Kasumi-1 (cell line): ENCODE measurements at places on chromosomes 1 and 21.

DNA sequence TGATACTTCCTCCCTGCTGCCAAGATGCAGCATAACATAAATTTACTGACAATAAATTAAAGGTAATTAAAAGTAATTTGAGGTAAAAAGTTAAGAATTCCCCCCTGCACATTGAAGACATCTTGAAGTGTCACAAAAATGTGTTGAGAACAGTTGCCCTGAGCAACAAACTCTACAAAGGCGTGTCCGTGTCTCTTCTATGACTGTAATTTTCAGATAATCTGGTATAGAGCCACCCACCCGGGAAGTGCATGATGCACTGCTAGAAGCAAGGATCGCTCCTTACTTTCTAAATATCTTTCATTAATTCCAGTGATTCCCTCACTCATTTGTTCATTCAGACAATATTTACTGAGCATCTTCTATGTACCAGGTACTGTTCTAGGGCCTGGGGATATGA lies 11.0 kb upstream of the CASQ1 start:
- no peak for DNase-seq

DNA sequence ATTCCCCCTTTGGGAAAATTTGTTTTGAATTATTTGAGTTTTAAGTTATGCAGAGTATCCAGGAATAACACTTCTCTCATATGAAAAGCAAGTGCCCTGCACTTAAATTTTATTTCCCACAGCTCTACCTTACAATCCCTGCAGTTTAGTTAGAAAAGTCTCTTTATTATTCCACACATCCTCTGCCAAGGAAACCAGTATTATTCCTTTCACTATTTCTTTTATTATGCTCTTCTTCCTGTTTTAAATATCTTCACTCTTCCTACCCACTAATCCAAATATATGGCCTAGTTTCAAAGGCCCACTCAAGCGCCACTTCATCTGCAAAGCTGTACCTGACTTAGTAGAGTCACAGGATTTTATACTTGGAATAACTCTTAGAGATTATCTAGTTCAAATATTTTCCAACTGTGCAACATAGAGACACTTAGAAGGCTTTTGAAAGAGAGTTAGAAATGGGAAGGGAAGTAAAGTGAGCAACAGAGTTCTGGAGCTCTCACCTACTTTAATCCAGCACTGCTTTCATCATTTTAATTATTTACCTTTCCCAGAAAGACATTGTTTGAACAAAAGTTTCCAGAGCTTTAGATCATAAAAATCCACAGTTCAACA lies 97.2 kb upstream of the LYPLAL1 start:
- DNase-seq, result no peak

- DNase-seq, result peak; percentile 2
Measured at GRCh38 chr1:158496374-158496773, 24.4 kb downstream of the OR10R2 start.

- DNase-seq, result no peak
Measured at GRCh38 chr1:175904808-175905207, 161.4 kb upstream of the TNR start.

- DNase-seq, result no peak
Measured at GRCh38 chr1:2276803-2277580, 48.9 kb downstream of the SKI start.

GRCh38 chr1:110829955-110830553 lies 42.9 kb upstream of the CD53 start:
- peak; percentile 71 for DNase-seq

DNA sequence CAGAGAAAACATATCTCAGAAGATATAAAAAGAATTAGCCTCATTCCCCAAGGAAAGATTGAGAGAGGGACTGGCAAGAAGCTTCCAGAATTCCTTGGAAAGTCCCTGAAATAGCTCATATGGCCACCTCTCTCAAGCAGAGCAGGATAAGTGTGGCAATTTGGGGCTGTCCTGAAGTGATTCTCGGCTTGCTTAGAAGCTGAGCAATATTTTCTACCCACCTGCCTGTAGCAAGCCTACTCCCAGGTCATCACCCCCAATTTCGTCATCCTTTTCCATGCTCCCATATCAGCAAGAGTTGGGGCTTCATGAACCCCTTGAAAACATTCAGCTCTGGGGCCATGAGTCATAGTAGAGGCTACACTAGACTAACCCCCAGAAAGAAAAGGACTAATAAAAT lies 131.5 kb downstream of the PLPP3 start:
- DNase-seq, result no peak

GRCh38 chr1:185420588-185421081 lies 103.6 kb upstream of the IVNS1ABP start:
- DNase-seq, result peak; percentile 13

GRCh38 chr1:231075020-231075419 lies 35.0 kb upstream of the FAM89A start:
- no peak for DNase-seq

- DNase-seq, result no peak
Measured at GRCh38 chr1:11880911-11881748, 22.4 kb upstream of the NPPB start.

DNA sequence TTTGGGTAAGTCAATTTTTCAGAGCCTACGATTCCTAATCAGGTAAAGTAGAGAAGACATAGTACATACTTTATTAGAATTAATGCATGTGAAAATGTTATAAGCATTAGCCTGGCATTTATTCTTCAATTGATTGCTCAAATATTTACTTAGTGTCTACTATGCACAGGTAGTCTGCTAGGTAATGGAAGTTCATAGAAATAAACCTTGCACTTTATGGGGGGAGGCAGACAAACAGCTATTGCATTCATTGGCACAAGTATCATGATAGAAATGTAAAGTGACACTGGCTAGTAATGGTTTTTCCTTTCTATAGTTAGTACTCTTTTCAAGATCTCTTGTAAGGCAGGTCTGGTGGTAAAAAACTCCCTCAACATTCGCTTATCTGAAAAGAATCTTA lies 44.9 kb downstream of the ZNHIT6 start:
- DNase-seq, result no peak

DNA sequence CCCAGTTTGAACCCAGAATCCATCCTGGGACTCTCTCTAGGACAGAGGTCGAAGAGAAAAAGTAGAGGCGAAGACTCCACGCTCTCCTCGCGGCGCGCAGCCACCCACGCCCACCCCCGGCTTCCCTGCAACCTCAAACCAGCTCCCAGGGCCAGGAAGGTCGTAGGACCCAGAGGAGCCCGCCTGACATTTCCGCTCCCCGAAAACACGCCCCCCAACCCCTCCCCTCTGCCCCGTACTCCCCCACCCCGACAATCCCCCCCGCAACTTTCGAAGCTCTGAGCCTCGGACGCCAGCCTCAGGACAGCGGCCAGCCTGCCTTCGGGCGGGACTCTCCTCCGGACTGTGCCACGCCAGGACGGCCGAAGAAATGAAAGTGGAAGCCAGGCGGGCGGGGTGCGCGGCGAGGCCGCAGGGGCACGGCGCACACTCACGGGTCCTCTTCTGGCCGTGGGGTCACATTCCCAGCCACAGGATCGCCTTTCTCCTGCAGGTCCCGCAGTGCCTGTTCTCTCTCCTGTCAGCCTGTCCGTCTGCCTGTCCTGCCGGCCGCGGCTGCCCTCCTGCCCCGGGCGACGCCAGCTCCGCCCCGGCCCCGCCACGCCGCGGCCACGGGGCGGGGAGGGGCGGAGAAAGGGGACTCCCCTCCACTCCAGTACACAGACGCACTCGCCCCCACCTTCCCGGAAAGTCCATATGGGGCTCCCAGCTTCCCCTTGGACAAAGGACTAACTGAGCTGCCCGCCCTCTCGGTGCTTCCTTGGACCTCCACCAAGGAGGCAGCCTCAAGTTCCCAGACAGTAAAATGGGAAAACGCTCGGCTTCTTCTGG lies at the start of gene MOB3C:
MOB3C (minus strand) TSS at position 535 of the 831 bp plus-strand sequence. CDS start 3,490 bp downstream, outside the sequence.
- DNase-seq, result peak; percentile 50

- DNase-seq, result no peak
Measured at GRCh38 chr1:207826557-207827487, 75.0 kb downstream of the CD46 start.

GRCh38 chr1:225906467-225906866 lies 17.5 kb upstream of the LEFTY1 start:
- no peak for DNase-seq

DNA sequence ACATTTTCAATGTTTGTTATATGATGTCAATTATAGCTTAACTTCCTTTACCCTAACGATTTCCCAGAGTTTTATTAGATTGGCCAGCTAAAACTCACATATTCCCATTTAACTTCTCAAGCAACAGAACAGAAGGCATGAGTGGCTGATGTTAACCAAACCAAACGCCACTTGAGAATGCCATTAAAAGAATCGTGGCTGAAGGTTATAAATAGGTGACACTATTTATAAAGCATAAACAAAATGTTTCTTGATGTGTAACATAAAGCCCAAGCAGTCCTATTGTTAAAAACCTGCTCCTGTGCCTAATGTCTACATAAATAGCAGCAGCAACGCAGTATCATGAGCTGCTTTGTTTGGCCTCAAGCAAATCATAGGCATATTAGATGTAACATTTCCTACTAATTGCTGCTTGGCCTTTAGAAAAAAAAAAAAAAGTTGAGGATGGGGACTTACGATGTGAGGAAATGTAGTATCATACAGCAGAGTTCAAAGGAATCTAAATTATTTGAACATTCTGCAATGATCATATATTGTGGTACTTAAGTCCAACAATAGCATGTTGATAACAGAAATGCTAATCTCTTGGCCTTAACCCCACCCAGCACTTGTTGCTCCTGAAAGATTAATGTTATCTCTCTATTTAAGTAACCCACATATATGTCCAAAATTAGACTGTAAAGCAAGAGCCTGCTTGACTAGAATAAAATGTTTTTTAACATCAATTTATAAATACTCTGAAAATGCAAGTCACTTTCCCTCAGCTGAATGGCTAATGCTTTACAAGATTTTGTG lies 106.0 kb downstream of the ESRRG start:
- DNase-seq, result no peak

- DNase-seq, result peak; percentile 35
Measured at GRCh38 chr1:160070243-160071163, 543 bp upstream of the KCNJ10 start.

DNA sequence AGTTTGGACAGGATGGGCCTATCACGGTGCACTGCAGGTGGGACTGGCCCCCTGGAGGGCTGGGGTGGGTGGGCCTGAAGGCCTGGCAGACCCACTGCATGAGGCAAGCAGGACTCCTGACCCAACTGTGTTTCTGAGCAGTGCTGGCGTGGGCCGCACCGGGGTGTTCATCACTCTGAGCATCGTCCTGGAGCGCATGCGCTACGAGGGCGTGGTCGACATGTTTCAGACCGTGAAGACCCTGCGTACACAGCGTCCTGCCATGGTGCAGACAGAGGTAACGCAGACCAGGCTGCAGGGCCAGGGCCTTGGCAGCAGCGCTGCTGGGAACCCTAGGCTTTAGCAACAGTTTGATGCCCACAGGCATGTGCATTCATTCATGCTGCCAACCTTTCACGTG lies 29.0 kb upstream of the KDM4A start:
- DNase-seq, result no peak

DNA sequence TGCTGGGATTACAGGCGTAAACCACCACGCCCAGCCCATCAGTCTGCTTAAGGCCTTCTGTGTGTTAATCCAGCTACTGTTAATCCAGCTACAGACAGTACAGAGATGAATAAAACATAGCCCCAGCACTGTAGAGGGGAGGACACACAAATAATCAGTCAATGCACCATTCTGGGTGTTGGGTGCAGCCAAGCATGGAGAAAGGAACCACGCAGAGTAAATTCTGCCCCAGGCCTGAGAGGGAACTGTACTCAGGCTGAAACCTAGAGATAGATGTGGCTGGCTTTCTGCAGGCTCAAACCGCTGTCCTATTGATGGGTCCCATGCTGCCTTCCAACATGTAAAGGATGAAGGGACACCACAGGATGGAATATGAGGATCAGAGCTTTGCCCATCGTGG lies 136.8 kb upstream of the IGSF21 start:
- no peak for DNase-seq

- no peak for DNase-seq
Measured at GRCh38 chr21:26490771-26491170, 82.3 kb downstream of the CYYR1 start.

GRCh38 chr1:9826616-9827015 lies 2.9 kb upstream of the CLSTN1 start:
- no peak for DNase-seq

GRCh38 chr1:184854496-184855140 lies 100.0 kb upstream of the EDEM3 start:
- peak; percentile 76 for DNase-seq

DNA sequence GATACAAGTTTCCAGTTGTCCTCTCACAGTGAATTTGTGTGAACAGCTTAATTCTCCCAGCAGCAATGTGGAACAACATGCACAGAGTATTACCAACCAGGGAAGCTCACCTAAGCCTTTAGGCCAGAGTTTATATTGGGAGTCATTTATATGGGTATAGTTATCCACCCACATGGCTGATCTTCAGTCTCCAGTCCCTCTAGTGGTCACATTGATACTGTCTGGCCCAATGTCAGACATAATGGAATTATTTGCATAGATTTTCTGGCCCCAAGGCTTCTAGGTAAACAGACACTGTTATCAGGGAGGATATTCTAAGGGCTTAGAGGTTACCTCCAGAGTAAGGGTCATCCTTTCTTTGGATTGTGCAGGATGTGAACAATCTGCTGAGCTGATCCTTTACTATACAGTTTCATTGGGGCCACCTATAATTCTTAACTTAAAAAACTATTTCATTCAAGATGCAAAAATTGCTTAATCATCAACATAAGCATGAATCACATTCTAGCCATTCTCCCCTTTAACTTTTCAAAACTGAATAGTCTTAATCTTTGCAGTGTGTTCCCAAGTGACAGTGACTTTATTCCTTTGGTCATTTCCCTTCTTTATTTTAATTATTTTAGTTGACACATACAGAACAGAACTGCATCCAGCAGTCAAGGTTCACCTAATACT lies 210.9 kb downstream of the LTN1 start:
- peak; percentile 29 for DNase-seq

DNA sequence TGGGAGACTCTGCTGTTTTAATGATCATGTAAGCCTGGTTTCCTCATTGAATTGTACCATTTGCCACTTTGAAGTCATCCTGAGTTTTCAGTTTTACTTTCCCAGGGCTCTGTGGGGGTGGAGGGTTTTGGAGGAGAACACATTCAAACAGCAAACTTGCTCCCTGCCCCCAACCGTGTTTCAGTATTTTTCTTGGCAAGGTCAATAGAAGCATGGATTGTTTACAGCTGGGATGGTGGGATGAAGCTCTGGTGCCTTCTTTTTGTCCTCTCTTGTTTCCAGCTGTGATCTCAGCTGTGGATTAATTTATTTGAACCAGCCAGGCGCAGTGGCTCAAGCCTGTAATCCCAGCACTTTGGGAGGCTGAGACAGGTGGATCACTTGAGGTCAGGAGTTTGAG lies 54.3 kb upstream of the SERBP1 start:
- no peak for DNase-seq

DNA sequence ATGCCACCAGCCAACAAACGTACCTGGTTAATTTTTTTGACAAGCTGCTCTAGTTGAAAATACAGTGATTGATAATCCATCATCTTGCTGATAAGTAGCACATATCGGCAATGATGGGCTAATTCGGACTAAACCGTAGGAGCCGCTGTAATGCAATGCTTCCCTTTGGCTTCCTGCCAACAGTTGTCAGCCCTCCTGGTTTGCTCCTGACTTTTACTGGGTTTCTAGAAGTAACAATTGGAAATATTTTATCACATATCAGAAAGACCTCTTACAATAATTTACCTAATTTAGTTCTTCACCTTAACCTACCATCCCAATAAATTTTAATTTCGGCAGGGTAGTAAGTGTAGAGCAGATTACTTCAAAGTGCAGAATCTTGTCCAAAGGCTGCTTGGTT lies 148.5 kb downstream of the DHRS3 start:
- DNase-seq, result no peak

GRCh38 chr1:5637171-5637570 lies 355.1 kb downstream of the NPHP4 start:
- DNase-seq, result peak; percentile 12

GRCh38 chr21:38756746-38757145 lies 49.0 kb upstream of the ETS2 start:
- DNase-seq, result no peak

- peak; percentile 46 for DNase-seq
Measured at GRCh38 chr1:228378090-228378872, 28.4 kb downstream of the TRIM11 start.
